ENCODE measurements at places on chromosomes 6 and 20.
A peak's percentile ranks its signal among the peaks of the same experiment; 100 is the strongest.

- ATAC-seq: no peak
Measured at GRCh38 chr20:49187330-49187850, 744 bp downstream of the STAU1 start.

DNA sequence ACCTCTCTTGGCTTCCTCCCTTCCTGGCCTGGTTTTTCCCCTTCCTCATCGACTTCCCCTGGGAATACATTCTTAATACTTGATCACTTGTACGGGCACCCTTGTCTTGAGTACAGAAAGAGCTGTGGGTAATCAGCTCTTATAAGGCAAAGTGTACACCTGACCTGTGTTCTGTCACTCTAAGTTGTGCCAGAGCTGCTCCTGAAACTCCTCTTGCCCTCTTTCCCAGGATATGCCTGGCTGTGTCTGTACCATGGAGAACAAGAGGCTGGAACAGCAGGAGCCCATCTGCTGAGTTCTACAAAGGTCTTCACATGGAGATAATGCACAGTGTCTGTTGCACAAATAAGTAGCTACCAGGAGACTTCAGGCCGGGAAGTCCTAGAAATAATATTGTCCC, 110.1 kb downstream of the FOXA2 start:
- no peak for ATAC-seq

GRCh38 chr6:2943564-2943955, 27.8 kb downstream of the SERPINB6 start:
- no peak for ATAC-seq

GRCh38 chr6:1554476-1555310, 55.0 kb upstream of the FOXC1 start:
- ATAC-seq: peak; percentile 89

DNA sequence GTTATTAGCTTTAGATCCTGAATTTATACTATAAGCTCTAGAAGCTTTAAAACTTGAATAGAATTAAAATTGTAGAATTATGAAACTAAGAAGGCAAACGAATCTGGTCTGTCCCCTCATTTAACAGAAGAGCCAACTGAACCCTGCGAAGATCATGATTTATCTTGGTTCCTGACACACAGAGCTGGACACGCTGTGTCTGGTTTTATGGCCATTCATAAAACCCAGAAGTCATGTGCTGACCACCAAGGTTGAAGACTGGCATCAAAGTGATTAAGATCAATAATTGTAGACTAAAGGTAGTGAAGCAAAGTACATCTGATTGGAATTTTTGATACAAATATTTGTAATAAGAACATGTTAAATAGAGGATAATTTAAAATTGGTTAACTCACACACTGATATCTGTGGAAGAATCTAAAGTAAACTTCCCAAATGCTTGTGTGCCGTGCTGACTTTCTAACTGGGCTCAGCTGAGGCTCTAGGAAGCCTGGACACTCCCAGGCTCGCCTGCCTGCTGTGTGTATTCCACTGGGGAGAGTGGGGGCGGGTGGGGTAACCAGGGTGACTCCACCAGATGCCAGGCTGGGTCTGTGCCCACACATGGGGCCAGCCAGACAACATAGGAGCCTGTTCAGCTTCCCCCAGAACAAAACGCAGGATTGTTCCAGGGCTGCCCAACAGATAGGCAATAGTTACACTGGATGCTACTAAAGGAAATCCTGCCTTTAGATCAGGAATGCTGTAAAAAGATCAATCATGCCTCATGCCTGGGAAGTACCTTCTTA, 42.1 kb upstream of the SLC22A3 start:
- ATAC-seq: no peak

- no peak for ATAC-seq
Measured at GRCh38 chr20:1992359-1993110, 1.3 kb downstream of the PDYN start.

GRCh38 chr6:71496722-71497033, 208.1 kb downstream of the OGFRL1 start:
- ATAC-seq: no peak

DNA sequence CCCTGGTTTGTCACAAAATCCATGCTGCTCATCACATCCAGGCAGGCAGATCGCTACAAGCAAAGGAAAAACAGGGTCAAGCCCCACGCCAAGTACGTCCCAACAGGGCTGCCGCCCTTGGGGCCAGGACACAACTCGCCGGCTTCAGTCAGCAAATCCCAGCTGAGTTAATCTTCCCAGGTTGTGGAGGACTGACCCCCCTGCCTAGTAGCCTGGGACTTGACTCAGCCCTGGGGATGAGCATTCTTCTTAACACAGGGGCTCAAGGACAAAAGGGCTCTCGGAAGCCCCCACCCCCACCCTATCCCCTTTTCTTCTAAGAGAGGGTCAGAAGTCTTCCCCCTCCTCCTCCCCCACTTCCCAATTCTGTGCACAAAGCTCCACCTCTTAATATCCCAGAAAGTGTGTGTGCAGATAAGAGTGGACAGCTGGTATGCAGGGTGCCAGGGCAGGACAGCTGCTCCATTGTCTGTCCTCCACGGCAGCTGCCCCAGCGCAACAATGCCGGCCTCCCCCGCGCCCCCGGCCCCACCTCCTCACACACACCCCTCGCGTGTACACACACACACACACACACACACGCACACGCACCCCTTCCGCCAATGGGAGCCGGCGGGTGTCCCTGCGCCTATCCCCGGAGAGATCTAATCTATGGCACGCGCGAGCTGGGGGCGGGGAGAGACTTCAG, 4.5 kb downstream of the DLL1 start:
- ATAC-seq: no peak

DNA sequence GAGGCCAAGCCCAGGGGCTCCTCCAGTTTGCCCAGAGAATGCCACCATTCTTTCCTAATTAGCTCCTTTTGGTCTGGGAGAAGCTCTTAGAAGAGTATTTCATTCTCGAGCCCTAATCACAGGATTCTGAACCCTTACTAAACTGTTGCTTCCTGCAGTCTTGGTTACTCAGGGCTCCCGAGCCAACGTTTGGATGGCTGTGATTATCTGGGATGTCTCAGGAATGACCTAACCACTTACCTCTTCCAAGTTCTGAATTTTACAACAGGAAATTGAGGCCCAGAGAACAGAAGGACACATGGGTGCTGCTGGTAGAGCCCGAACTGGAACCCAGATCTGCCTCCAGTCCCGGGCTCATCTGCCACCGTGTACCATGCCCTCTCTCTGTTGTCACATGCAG, 22.2 kb upstream of the PNPLA1 start:
- peak; percentile 64 for ATAC-seq

- ATAC-seq: no peak
Measured at GRCh38 chr6:109358204-109358603, 24.1 kb downstream of the CD164 start.

DNA sequence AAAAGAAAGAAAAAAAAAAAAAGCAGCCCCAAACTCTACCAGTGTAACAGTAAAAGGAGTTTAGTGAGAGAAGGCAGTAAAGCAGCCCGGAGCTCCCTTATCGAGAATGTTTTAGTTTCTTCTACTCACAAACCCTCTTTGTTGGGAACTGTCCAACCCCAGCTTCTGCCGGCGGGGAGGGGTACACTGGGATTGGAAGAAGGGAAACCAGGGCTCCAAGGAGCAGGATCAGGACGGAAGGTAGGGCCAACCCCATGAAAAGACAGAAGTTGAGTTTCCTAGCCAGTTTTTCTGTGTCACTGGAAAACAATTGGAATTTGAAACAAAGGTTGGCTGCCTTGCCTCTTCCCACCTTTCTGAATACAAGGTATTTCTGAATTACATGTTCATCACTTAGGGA, 66.0 kb downstream of the KIZ start:
- ATAC-seq: no peak

- ATAC-seq: peak; percentile 56
Measured at GRCh38 chr6:52570291-52570700, 6.6 kb downstream of the TRAM2 start.

- no peak for ATAC-seq
Measured at GRCh38 chr6:137749696-137750211, 117.3 kb upstream of the TNFAIP3 start.

DNA sequence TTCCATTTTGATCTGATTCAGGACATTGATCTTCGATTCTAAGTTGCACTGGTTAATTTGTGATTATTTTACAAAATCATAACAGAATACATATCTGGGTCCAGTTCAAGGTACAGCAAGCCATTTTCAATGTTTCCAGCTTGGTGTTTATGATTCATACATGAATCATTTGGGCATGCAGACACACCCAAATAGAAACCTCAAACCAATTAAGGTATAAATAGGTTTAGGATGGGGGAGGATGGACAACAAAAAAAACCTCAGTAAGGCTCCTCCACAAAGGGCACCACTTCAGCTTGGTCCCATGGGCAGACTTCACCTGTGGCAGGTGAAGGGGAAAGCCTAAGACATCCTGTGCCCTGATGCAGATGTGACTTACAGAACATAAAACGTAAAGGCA, 192.7 kb downstream of the KHDC1L start:
- ATAC-seq: no peak

DNA sequence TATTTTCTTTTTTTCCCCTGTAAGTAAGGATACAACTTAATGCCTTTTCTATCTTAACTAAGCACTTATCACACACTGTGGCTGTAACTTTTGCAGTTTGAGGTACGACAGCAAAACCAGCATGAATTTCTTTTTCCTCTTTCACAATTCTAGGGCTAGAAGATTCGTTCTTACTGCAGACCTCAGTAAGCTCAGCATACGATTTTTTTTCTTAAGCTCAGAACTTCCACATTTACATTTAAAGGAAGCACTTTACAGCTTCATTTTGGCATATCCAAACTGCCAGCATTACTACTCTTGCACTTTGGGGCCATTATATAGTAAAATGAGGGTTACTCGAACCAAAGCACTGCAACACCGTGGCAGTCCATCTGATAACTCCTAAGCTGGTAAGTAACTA, 889 bp upstream of the CHMP4B start:
- ATAC-seq: no peak

GRCh38 chr6:113219783-113220182, 637.4 kb upstream of the MARCKS start:
- ATAC-seq: no peak

- no peak for ATAC-seq
Measured at GRCh38 chr6:139546106-139546472, 171.6 kb upstream of the CITED2 start.

DNA sequence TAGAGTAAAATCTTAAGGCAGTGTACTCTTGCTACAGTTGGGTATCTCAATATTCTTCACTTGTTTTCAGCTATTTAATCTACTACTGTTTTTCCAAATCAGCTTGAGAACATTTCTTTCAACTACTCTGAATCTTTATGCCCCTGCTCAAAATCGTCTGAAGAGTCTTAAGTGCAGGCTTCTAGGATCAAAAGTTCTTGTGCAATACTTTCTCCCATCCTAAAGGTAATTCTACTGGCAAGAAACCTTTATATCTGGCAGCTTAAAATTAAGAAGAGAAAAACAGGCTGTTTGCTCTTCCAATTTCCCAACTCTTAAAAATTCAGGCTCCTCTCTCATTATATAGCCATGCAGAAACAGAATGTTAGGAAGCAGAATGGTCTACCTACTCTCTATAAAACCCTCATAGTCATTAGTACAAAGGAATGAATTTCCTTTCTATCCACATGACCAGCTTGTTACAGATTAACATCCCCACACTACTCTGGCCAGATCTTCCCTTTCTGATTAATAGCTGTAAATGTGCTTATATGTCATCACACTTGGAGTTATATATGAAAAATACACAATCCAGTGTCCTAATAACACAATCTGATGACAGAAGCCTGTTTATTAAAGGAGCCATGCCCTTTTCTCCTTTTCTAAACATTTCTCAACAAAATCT, 122.2 kb upstream of the FAM184A start:
- no peak for ATAC-seq

- ATAC-seq: no peak
Measured at GRCh38 chr6:56567501-56567900, 75.2 kb downstream of the DST start.

DNA sequence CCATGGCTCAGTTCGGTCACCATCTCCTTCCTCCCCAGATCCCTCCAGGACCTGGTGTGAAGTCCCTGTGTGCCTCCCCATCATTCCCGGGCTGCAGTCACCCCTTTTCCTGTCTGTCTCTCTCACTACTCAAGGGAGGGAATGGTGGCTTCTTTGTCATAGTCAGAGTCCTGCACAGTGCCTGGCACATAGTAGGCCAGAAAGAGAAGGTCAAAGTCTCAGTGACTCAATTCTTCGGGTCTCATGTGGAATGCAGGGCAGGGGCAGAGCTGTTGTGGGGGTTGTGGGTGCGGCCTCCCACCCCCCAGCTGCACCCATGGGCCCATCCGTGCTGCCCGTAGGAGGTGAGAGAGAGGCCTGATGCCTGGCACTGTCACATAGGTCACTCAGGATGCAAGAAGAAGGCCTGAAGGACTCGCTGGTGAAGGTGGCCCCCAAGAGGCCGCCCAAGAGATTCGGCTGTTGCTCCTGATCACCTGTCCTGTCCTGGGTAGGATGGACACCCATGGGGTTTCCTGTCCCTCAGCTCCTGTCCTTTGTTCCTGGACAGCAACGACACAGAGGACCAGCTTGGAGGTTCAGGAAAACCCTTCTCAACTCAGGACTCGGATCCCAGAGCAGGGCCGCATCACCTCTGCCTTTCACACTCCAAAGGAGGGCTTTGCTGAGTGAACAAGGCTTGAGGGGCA, 34.1 kb downstream of the RAB44 start:
- ATAC-seq: no peak

DNA sequence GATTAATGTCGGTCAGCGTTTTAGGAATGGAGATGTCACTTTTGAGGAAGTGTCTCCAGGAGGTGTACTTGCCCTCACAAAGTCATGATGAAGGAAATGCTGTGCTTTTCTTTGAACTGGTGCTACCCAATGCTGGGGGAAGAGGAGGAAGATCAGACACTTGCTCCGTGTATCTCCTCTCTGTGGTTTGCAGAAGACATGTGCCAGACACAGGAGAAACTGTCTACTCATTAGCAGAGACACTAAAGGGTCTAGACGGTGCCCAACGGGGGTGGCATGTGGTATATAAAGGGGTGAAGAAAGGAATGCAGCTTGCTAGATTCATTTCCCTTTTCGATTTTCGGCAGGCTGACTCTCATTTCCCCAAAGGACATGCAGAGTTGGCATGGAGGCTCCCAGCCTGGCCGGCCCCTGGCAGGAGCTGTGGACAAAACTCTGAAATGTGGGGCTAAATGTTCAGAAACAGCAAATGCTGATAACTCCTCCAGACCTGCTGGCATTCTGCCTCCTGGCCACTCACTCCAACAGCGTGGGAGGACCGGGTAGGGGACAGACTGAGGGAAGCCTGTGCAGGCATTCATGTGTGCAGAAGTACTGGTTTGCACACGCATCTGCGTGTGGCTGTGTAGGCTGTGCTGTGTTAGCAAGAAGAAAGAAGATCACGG, 59.6 kb upstream of the QKI start:
- no peak for ATAC-seq

GRCh38 chr20:64238115-64238825, 17.3 kb upstream of the PCMTD2 start:
- ATAC-seq: no peak

GRCh38 chr20:51807720-51808250, 5.5 kb upstream of the SALL4 start:
- ATAC-seq: no peak

DNA sequence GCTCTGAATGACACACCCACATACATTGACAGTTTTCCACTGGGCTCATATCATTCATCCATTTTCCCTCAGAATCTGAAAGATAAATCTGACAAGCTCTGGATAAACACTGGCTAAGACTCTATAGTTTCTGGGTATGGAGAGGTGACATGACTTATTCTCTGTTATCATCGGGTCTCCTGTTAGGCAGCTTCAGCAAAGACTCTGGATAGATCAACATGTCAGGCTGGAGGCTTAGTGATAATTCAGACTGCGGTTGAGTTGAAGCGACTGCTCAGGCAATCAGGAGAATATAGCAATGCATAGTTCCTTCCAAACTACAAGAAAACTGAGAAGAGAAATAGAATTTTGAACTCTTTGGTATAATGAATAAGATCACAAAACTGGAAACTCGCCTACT, 394.6 kb downstream of the CBLN4 start:
- no peak for ATAC-seq

GRCh38 chr6:18035330-18035854, 48.0 kb upstream of the KIF13A start:
- no peak for ATAC-seq
